ENCODE measurements at places on chromosomes 16 and 17. TPM values are rescaled to one million over a fixed set of nuclear protein-coding genes. Genes with fewer than 3 reads are reported as not detected.

The CARD14 gene
- 2.2 TPM for polyA plus RNA-seq

The GDPD3 gene
- 13.6 TPM for polyA plus RNA-seq

The VMO1 gene
- 0.33 TPM for polyA plus RNA-seq

The SLC16A6 gene
- 0.86 TPM for polyA plus RNA-seq

The SOX15 gene
- 3.0 TPM for polyA plus RNA-seq

The AIPL1 gene
- 0.07 TPM for polyA plus RNA-seq

The TNFRSF17 gene
- 0.18 TPM for polyA plus RNA-seq

The EMP2 gene
- 21.2 TPM for polyA plus RNA-seq

The RUNDC3A gene
- polyA plus RNA-seq = 1.8 TPM

The AMZ2 gene
- polyA plus RNA-seq = 91.0 TPM

The MT1H gene
- 15.7 TPM for polyA plus RNA-seq

The HS3ST3A1 gene
- 1.6 TPM for polyA plus RNA-seq

The CCL7 gene
- polyA plus RNA-seq = not detected

The RAMP2 gene
- 70.0 TPM for polyA plus RNA-seq
